CD4-positive, alpha-beta memory T cell (primary cell): ENCODE measurements at places on chromosomes 2 and 18.
A peak's percentile ranks its signal among the peaks of the same experiment; 100 is the strongest.

DNA sequence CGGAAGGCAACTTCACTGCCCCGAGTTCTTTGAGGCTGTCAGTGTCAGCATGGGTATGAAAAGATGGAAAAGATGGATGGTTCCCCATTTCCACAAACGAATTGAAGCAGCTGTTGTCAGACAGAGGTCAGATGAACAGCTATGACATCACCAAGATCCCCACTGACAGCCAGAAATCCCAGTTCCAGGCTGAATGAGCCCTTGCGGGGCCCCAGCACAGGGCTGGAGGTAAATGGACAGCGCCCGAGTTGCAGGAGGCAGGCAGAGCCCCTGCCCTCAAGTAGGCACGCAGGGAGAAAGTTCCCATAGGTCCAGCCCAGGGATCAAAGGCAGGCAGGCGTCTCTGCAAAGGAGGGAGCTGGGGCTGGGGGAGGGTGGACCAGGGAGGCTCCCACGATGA is 169.5 kb upstream of the AGAP1 start:
- DNase-seq = no peak

DNA sequence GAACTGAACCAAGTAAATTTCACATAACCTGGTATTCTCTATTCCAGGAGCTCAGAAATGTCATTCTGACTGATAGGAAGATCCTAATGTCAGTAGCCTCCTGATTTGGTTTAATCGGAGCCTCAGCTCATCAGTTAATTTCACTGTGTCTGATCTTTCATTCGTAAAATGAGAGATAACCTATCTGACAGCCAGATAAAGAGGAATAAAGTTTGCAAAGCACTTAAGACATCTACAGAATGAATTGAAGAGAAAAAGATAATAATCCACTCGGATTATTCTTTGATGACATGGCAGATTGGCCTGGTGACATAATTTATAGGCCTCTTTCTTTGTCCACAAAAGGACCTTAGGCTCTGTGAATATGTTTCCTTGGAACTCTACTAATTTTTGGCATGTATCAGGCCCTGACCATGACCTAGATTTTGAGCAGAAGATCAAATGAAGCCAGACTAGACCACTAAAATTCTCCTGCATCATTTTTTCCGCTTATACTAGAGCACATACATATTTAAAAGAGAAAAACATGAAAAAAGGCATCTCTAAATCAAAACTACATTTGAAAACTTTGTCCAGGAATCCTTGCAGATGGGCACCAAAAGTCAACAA is 312.4 kb downstream of the MTX2 start:
- no peak for DNase-seq

GRCh38 chr2:67215214-67216055 is 181.7 kb upstream of the ETAA1 start:
- peak; percentile 0 for DNase-seq

DNA sequence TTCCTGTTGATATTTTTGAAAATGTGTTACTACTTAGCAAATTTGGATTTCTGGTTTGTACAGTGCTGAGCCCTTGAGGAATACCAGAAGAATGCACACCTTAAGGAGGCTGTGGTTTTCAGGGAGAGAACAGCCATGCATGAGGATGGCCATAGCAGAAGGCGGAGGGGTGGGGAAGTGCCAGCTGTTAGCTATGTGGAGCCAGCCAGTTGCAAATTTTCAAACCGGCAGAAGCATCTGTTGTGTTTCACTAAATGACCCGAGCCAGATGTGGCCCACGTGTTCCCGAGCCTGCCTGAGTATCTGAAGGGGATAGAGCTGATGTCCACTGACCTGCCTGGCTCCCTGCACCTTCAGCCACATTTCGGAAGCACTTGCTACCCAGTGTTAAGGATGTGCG is 16.4 kb upstream of the RBM44 start:
- no peak for DNase-seq
